ENCODE measurements at places on chromosomes 16 and 17.

GRCh38 chr16:70561623-70562022 lies 38.0 kb downstream of the SF3B3 start:
- H3K4me3 ChIP-seq = no peak overlapping the region
- H3K27ac ChIP-seq = no peak overlapping the region
- no peaks in the 10 kb centered on the region for H3K4me1 ChIP-seq
- peaks cover 78% of the 10 kb centered on the region for H3K36me3 ChIP-seq
- no peaks in the 10 kb centered on the region for H3K27me3 ChIP-seq

GRCh38 chr17:7864995-7865650 lies 7.3 kb downstream of the CYB5D1 start:
- DNase-seq = no peak
- H3K27ac ChIP-seq = no peak overlapping the region
- no peaks in the 10 kb centered on the region for H3K27me3 ChIP-seq
- H3K4me1 ChIP-seq = peaks cover 4% of the 10 kb centered on the region
- no peak overlapping the region for H3K4me3 ChIP-seq

GRCh38 chr16:75309899-75310430 lies 58.5 kb upstream of the BCAR1 start:
- no peaks in the 10 kb centered on the region for H3K36me3 ChIP-seq
- H3K4me1 ChIP-seq = peaks cover 17% of the 10 kb centered on the region
- DNase-seq = no peak
- H3K4me3 ChIP-seq = no peak overlapping the region
- no peak overlapping the region for H3K27ac ChIP-seq
- no peaks in the 10 kb centered on the region for H3K27me3 ChIP-seq

DNA sequence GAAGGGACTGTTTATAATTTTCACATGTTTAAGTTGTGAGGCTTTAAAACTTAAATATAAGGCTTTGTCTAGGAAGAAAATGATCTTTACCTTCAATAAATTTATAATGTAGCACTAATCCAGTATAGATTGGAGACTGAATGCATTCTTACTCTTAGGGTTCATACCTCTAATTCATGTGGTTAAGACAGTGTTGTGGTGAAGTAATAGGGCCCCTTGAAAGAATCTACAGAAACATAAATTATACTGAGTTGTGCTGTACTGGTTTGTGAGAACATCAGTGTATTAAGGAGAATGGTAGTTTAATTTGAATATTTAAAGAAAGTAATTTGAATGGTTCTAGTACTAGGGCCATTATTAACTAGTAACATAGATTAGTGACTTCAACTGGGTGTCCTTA lies 13.7 kb downstream of the HAPSTR1 start:
- H3K4me1 ChIP-seq = no peaks in the 10 kb centered on the region
- DNase-seq = no peak
- H3K27me3 ChIP-seq = no peaks in the 10 kb centered on the region
- H3K36me3 ChIP-seq = peaks cover 80% of the 10 kb centered on the region
- no peak overlapping the region for H3K27ac ChIP-seq

DNA sequence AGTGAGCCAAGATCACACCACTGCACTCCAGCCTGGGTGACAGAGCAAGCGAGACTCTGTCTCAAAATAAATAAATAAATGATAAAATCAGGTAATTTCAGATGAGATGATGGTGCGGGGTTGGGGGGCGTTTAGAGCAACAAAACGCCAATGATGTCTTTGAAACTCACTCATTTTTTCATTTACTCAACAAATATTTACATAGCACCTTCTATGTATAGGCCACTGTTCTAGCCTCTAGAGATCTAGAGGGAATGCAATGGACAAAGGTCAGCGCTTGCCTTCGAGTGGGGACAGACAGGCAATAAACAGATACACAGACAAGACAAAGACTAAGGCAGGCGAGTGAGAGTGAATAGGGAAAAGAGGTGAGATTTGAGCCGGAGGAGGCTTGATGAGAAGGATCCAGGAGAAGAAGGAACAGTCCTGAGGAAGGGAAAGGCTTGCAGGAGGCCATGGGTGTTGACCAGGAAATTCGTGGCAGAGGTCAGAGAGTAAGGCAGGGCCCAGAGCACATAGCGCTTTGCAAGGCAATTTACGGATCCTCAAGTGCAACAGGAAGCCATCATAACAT lies 14.1 kb downstream of the ALDH3A1 start:
- H3K27ac ChIP-seq = no peak overlapping the region
- H3K4me1 ChIP-seq = no peaks in the 10 kb centered on the region
- no peaks in the 10 kb centered on the region for H3K36me3 ChIP-seq
- DNase-seq = no peak
- no peaks in the 10 kb centered on the region for H3K27me3 ChIP-seq
- H3K4me3 ChIP-seq = no peak overlapping the region

- H3K4me3 ChIP-seq = no peak overlapping the region
- DNase-seq = no peak
- H3K27ac ChIP-seq = no peak overlapping the region
- H3K27me3 ChIP-seq = no peaks in the 10 kb centered on the region
Measured at GRCh38 chr17:7465597-7466275, 13.7 kb downstream of the ZBTB4 start.

GRCh38 chr17:62714016-62714777 lies 86.7 kb downstream of the MRC2 start:
- no peaks in the 10 kb centered on the region for H3K36me3 ChIP-seq
- no peaks in the 10 kb centered on the region for H3K27me3 ChIP-seq
- no peak overlapping the region for H3K27ac ChIP-seq
- DNase-seq = peak; percentile 35
- peaks cover 5% of the 10 kb centered on the region for H3K4me1 ChIP-seq

DNA sequence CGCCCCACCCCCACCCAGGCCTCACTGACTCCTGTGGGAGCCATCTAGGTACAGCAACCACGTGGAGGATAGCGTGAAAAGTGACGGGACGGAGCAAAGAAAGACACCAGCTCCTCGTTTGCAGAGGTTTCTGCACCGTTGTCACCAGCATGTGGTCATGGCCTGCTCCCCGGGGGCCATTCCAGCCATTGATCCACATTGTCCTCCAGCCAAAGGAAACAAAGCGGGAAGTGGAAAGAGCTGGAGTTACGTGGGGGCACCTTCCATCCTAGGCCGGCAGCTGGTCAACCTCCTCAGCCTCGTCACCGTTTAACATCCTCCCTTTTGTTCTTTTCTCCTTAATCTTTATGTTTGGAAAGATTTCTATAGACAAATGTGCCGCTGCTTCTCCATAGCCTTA lies 153.7 kb downstream of the RPTOR start:
- H3K27ac ChIP-seq = no peak overlapping the region
- H3K4me1 ChIP-seq = no peaks in the 10 kb centered on the region
- H3K27me3 ChIP-seq = no peaks in the 10 kb centered on the region
- H3K36me3 ChIP-seq = no peaks in the 10 kb centered on the region
- no peak overlapping the region for H3K4me3 ChIP-seq

DNA sequence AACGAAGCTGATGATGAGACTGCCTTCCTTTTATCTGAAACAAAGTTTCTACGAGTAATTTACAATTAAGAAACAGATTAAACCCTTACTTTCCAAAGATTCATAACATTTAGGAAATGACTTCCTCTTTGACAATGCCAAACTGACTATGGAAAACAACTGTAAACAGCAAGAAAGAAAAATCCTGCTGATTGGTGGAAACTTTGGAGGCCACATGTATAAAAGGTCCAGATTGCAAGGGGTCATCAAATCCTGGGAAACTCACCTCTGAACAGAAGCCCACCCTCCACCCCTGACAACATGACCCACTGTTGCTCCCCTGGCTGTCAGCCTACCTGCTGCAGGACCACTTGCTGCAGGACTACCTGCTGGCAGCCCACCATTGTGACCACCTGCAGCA lies at the start of gene KRTAP9-6:
Gene KRTAP9-6 (plus strand): TSS at position 301 of the 400 bp plus-strand sequence. CDS start 0 bp downstream, at position 301.
- no peak within 1 kb of the TSS for H3K27ac ChIP-seq
- DNase-seq = no peak
- no peaks in the 10 kb centered on the region for H3K27me3 ChIP-seq
- H3K4me1 ChIP-seq = no peaks in the 10 kb centered on the region
- no peak within 1 kb of the TSS for H3K4me3 ChIP-seq

DNA sequence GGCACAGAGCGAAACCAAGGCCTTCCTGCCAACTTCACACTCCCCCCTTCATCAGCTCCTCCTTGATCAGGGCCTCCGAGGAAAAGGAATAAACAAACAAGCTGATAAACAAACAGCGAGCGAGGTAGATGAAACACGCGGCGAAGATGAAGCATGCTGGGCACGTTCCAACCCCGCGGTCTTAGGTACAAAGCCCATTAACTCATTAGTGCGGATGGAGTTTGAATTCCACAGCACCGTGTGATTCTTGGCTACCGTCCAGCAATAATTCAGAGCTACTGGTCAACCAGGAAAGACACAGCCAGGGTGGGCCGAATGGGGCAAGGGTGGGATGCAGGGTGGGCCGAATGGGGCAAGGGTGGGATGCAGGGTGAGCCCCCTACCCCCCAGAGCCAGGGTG lies 67.3 kb downstream of the RBFOX3 start:
- H3K36me3 ChIP-seq = no peaks in the 10 kb centered on the region
- H3K27ac ChIP-seq = no peak overlapping the region
- no peak for DNase-seq
- peaks cover 98% of the 10 kb centered on the region for H3K27me3 ChIP-seq
- H3K4me3 ChIP-seq = no peak overlapping the region

- H3K27me3 ChIP-seq = no peaks in the 10 kb centered on the region
- peaks cover 4% of the 10 kb centered on the region for H3K4me1 ChIP-seq
- no peak for DNase-seq
- H3K27ac ChIP-seq = no peak overlapping the region
Measured at GRCh38 chr16:84449156-84450140, 55.0 kb downstream of the MEAK7 start.

GRCh38 chr17:17269926-17270773 lies 10.9 kb downstream of the COPS3 start:
- DNase-seq = peak; percentile 37
- H3K4me1 ChIP-seq = no peaks in the 10 kb centered on the region
- peaks cover 69% of the 10 kb centered on the region for H3K36me3 ChIP-seq
- H3K4me3 ChIP-seq = no peak overlapping the region
- no peak overlapping the region for H3K27ac ChIP-seq

GRCh38 chr17:81794509-81794908 lies 9.4 kb upstream of the GCGR start:
- peak; percentile 20 for DNase-seq
- H3K27me3 ChIP-seq = no peaks in the 10 kb centered on the region
- H3K36me3 ChIP-seq = no peaks in the 10 kb centered on the region
- H3K4me3 ChIP-seq = no peak overlapping the region
- H3K4me1 ChIP-seq = no peaks in the 10 kb centered on the region
- H3K27ac ChIP-seq = no peak overlapping the region
